ENCODE measurements at places on chromosomes 12 and 14.
A peak's percentile ranks its signal among the peaks of the same experiment; 100 is the strongest.

- no peak for DNase-seq
Measured at GRCh38 chr14:58769011-58769643, 131.4 kb downstream of the DACT1 start.

GRCh38 chr14:99562856-99563748, 40.9 kb downstream of the CCDC85C start:
- no peak for DNase-seq

DNA sequence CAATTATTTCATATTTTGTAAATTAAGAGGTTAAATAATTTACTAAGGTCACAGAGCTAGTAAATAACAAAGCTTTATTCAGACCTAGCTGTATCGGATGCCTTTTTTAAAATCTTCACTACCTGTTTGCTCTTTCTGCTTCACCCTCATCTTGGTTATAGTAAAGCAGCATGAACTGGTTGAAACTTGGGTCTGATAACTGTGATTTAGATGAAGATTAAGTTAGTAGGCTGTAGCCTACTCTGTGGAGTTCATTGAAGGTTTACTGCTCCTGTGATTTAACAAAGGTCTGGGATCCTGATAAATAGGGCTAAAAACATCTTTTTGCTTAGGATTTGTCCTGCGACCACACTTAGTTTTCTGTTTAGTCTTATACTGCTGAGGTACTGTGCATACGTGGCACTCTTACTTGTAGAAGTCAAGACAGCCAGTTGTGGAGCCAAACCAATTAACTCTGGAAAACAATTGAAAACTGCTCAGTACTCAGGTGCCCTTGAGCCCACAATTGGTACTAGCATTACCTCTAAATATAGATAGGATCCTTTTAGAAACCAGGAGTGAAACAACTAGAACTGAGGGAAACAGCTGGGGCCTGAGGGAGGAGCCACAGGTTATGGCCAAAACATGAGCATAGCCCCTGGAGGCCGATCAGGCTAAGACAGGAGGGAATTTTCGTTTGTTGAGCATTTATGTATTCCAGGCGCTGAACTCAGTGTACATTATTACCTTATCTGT, 2.3 kb downstream of the SPATS2 start:
- DNase-seq = peak; percentile 68

- DNase-seq = peak; percentile 81
Measured at GRCh38 chr12:47715393-47715876, 9.6 kb upstream of the RPAP3 start.

DNA sequence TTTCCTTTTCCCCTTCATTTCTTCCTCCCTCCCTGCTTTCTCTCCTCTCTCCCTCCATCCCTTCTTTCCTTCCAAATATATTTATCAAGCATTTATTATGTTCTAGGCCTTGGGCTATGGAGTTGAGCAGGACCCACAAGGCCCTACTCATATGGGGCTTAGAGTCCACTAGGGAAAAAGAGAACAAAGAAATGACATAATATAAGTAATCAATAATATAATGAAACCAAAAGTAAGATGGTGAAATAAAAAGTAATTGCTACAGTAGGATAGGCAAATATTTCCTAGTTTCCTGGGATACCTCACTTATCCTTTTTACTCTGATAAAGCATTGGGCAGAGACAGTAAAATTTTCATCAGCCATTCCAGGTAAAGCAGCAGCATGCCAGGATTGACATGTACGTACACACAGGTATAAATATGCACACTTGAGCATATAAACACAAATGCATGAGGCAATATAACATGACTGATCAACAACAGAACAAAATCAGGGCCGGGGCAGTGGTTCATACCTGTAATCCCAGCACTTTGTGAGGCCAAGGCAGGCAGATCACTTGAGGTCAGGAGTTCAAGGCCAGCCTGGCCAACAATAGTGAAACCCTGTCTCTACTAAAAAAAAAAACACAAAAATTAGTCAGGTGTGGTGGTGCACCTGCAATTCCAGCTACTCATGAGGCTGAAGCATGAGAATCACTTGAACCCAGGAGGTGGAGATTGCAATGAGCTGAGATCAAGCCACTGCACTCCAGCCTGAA, 35.5 kb upstream of the CSRP2 start:
- DNase-seq = no peak

- DNase-seq = no peak
Measured at GRCh38 chr12:40945772-40946171, 242.3 kb upstream of the PDZRN4 start.

DNA sequence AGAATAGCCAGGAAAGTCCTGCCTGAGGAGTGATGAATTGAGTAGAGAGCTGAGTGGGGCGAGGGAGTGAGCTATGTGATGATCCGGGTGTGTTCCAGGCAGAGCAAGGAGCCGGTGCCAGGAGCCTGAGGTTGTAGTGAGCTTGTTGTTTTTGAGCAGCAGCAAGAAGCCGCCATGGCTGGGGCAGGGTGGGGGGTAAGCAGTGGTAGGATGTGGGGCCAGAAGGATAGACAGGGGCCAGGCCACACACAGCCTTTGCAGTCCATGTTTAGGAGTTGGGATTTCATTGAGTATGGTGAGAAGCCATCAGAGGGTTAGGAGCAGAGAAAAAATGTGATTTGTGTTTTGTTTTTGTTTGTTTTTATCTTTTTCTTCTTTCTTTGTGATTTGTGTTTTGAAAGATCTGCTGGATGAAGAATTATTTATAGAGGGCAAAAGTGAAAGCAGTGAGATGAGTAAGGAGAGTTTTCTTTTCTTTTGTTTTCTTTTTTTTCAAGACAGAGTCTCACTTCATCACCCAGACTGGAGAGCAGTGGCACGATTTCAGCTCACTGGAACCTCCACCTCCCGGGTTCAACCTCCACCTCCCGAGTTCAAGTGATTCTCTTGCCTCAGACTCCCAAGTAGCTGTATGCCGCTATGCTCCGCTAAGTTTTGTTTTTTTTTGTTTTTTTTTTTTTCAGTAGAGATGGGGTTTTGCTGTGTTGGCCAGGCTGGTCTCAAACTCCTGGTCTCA, 92.3 kb upstream of the BCAT1 start:
- DNase-seq = no peak

DNA sequence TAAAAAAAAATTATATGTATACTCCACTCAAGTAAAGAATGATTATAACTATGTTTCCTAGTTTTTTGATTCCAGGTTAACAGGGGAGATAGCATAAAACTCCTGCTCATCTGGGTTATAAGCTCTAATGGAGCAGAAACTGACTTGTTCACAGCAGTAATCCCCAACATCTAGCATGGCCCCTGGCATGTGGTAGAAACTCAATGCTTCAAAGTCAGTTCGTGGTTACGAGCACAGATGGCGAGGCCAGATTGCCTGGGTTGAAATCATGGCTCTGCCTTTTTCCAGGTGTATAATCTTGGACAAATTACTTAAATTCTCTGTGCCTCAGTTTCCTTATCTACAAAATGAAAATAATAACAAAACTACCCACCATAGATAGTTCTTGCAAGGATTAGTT, 183.8 kb downstream of the TTC7B start:
- DNase-seq = peak; percentile 24

DNA sequence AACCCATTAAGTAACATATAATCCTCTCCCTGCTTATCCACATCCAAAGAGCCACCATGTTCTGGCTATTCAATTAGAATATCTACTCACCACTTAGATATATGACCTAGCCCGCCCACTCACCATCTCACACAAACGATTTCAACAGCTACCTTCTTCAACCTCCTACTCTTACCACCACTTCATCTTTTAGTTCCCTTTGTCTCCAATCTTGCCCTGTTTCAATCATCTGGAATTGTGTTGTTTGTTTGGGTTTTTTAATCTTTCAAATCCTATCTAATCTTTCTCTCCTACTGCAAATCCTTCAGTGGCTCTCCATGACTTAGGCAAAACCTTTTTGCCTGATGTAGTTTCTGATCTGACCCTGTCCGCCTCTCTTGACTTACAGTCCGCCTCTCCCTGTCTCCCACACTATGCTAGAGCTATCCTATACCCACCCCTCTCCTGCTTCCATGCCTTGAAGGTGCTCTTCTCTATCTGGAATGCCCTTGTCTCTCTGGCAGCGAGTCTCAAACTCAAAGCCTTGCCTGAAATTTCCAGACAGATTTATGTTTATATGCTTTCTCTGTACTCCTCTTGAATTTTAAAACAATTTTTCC, 161.0 kb upstream of the CRY1 start:
- no peak for DNase-seq

DNA sequence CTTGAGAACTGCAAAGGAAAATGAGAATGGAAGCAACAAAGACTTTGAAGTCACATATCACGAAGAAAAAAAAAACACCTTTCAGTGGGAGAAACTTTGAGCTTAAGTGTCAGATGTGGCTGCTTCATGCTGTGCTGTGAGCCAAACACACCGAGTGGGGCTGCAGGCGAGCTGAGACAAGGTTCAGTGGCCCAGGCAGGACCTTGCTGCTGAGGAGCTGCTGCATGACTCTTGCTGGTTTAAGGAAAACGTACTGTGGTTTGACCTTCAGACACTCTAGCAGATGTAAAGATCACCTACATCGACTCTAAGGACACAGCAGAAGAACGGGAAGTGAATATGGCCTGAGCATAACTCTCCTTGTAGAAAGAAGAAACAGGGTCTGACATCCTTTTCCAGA, 118.1 kb upstream of the OR4E1 start:
- no peak for DNase-seq

DNA sequence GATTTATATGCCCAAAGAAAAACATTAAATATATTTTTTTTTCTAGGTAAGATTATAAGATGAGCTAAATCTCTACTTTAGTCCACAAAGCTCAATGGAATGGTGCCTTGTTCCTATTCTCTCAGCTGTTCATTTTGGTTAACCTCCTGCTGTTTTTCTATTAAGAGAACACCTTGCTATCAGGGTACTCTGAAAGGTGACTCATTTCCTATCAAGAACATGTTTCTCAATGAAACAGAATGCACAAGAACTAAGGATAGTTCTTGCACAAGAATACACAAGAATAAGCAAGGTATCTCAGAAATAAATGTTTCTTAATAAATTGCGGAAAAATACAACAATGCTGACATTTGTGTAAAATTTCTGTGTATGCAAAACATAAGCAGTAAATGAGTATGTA, 14.1 kb downstream of the ABCD2 start:
- peak; percentile 31 for DNase-seq

DNA sequence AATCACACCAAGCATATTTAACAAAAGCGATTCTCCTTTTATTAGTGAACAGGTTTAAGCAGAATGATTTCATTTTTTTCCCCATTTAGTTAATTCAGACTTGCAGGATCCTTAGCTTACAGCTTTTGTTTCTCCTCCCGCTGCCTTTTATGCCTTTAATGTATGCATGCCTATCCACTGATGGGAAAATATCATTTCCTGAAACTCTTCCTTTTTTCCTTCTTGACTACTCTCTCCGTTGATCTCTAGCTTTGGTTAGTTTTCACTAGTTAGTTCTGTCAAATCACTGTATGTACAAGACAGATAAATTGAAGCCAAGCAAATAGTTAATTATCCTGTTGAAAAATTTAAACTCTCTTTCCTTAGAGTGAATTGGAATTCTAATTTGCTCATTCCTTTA, 26.3 kb downstream of the NKX2-1 start:
- no peak for DNase-seq

GRCh38 chr12:88600272-88600671, 20.0 kb upstream of the KITLG start:
- DNase-seq = peak; percentile 91

DNA sequence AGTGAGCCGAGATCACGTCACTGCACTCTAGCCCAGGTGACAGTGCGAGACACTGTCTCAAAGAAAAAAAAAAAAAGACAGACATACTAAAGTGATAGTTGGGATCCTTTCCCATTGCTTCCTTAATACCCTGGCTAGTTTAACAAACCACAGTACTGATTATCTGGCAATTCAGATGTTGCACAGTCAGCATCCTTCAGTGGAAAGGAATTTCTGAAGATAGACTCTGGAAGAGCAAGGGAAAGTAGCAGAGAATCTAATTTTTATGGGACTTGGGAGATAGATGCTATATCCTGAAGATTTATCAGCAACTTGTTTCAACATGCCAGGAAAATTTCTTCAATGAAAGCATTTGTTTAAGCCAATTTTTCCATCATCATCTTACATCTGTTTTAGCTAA, 6.5 kb upstream of the PPFIBP1 start:
- no peak for DNase-seq

DNA sequence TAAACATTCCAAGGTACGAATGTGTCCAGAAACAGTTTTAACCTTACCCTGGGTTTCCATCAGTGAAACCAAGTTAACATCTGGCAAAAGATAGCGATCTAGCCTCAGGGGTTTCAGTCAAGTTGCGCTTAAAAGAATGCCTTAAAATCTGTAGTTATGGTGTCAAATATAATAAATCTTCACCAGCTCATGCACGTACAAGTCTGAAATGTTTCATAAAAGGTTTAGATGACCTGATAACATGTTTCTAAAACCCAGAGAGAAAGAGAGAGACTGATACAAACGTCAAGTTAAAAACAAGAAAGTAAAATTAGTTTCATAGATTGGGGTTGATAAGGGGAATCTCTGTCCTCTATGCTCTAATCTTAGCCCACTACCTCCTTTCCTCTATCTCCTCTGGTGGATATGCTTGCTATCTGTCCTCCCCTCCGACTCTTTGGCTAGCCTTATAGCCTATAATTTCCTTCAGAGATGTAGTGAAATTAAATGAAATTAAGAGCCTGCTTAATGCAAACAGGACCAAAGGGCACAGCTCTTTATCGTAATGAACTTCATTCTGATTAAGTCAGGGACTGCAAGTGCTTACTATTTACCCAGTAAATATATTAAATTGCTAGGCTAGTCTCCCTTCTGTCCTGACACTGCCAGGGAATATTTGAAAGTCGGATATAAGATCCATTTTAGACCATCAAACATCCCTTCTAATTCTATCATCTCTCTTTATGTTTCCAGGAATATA, 18.4 kb upstream of the FOS start:
- peak; percentile 47 for DNase-seq

DNA sequence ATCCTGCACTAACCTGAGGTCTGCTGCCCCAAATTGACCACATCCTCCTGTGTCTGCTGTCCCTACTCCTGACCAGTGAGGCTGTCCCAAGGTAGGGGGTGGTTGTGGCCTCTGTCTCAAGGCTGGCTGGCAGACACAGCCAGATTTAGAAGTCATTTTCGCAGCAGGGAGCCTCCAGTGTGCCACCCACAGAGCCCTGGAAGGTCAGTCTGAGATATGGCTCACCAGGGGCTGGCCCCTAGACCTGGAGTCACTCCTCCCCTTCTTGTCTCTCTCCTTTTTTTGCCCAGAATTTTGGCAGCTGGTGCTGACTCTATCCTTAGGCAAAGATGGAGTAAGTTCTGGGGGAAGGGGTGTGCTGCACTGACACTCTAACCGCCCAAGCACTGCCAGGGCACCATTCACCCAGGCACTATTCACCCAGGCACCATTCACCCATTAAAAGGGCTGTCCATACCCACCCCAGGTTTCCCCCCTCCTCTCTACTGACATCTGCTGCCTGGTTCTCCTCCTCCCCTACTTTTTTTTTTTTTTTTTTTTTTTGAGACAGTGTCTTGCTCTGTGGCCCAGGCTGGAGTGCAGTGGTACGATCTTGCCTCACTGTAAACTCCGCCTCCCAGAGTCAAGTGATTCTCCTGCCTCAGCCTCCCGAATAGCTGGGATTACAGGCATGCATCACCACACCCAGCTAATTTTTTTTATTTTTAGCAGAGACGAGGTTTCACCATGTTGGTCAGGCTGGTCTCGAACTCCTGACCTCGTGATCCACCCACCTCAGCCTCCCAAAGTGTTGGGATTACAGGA, 7.7 kb downstream of the DDN start:
- no peak for DNase-seq

- no peak for DNase-seq
Measured at GRCh38 chr14:75252254-75252837, 26.3 kb upstream of the FOS start.
